Activated CD8-positive, alpha-beta memory T cell treated with anti-CD3 and anti-CD28 coated beads for 24 hours (primary cell): ENCODE measurements at places on chromosomes 6 and 20.
A peak's percentile ranks its signal among the peaks of the same experiment; 100 is the strongest.

DNA sequence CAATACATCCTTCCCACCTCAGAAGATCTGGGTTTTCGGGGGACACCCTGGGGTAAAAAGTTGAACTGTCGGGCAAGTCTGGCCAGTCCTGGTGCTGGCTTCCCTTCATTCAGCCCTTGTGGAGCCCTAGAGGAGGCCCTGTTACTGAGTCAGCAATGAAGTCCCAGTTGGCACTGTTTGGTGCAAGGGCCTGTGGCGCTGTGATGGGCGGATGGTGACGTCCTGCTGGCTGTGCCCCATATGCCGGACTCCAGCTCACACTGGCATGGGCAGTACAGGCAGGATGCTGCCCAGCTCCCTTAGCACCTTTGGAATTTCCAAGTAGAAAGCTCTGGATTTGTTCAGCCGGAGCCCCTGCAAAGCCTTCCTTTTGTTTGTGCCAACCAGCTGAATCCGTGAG lies 186.2 kb upstream of the PMEPA1 start:
- no peak for DNase-seq

GRCh38 chr6:39082310-39082709 lies 32.7 kb downstream of the SAYSD1 start:
- peak; percentile 50 for DNase-seq

GRCh38 chr6:132414761-132415160 lies 13.5 kb upstream of the MOXD1 start:
- no peak for DNase-seq

DNA sequence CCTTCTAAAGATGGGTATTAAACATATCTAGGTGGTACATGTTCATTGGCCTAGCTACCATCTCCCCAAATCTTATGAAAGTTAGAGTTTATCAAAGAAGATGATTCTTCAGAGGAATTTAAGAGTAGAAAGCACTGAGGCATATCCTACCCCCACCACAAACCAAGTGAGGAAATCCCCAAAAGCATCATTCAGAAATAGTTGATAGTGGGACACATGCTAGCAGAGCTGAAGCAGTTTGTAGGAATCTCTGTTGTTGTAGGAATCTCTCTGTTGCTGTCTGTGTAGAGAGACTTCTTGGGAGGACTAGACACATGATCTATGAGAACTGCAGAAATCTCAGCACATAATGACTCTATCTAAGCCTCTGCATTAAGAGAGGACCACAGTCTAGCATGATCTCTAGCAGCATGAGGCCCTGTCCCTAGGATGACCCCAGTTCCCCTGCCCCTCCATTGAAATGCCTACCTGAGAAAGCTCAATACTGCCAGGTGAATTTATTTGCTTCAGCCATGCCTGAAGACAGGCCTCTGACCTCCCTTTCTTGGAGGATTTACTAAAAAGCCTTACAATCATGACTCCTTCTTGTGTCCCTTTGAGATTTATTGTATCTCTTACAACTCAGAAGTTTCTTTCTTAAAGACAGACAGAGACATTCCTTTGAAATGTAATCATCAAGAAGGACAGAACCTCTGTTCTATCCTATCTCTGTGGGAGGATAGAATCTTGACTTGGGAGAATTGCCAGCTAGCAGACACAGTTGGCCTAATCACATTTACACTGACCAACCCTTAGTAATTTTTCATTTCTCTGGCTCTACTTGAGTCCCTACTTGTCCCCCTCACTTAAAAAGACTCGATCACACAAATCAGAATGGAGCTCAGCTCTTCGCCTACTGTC lies 582.4 kb downstream of the PHF3 start:
- no peak for DNase-seq

DNA sequence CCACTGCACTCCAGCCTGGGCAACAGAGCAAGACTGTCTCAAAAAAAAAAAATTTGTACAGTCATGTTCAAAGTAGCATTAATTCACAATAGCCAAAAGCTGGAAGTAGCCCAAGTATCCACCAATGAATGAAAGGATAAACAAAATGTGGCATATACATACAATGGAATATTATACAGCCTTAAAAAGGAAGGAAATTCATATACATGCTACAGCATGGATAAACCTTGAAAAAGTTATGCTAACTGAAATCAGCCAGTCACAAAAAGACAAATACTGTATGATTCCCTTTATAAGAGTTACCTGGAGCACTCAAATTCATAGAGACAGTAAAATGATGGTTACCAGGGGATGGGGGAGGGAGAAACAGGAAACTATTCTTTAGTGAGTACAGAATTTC lies 15.7 kb downstream of the EEF1A1 start:
- no peak for DNase-seq

DNA sequence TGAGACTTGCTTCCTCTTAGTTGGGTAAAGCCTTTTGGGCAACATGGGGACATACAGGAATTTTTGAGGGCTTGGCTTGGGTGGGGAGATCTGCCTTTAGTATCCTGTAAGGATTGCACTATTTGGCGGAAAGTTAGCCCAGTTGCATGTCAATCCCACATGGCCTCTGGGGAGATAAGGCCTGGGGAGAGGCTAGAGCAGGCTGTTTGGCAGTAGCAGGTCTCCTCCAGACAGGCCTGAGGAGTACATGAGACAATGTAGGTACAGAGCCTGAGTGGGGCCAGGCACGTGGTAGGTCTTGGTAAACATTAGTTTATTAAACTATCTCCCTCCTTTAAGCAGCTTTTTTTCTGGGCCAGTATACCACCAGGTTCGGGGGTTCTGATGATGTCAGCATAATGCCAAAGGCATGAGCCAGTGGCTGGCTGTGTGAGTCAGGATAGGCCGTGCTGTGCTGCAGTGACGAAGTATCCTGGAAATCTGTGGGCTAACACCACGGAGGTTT lies 147.9 kb downstream of the VEGFA start:
- no peak for DNase-seq

DNA sequence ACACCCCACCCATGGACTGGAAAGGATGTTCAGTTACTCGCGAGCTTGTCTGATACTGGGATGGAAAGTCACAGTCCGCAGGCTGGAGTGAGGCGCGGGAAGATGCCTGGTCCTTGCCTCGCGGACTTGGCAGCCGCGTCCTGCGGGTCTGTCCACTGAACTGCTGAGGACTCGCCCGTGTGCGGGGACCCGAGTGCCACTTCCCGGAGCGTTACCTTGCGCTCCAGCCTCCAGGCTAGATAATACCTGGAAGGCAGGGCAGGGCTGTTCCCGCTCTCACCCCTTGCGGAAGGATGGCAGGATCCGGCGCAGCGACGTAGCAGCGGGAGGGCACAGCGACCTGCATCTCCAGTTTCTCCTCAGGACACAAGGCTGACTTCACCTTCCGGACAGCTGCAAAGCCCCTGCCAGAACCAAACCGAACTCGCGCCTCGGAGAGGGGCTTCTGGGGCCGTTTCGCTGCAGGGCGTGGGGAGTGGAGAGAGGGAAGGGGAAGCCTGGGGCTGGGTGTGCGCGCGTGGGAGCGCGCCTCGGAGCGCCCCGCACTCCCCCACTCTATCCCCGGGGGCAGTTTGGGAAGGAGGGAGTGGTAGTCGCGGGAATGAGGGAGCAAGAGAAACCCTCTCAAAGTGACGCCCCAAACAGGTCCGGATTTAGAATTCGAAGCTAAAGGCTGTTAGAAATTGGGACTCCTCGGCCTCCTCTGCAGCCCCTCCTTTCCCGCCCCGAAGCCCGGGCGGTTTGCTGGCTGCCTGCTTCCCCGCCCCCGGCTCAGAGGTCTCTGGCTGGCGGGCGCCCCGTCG lies at the start of gene KCNQ5:
Gene KCNQ5, plus strand, starts transcription at position 774 of the 803 bp plus-strand sequence.
- no peak for DNase-seq

- DNase-seq, result no peak
These were observed 11.8 kb upstream of the ZMYND8 start for GRCh38 chr20:47368301-47368700.

DNA sequence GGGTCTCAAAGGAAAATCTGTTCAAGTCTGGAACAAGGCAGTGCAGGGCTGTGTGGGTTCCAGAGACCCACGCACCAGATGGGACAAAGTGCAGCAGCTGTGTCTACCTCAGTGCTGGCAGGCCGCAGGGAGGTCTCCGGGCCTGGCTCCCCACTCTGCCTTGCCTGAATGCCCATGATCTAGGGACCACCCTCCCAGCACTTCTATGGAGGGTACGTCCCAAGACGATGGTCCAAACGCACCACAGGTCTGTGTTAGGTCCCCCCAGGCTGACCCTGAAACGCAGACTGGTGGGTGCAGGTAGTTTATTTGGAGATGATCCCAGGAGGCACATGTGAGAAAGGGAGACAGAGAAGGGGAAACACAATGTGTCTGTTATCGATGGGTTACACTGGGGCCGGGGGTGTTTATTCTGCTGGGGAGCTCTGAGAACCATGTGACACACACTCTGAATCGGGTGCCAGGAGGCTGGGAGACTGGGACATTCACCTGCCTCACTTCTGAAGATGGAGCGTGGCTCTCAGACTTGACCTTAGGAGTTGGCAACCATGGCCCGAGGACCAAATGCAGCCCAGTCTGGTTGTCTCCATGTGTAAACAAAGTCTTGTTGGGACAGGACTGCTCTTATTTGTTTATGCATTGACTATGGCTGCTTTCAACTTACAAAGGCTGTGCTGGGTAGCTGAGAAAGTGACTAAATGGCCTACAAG lies 21.7 kb downstream of the CST9L start:
- peak; percentile 48 for DNase-seq

DNA sequence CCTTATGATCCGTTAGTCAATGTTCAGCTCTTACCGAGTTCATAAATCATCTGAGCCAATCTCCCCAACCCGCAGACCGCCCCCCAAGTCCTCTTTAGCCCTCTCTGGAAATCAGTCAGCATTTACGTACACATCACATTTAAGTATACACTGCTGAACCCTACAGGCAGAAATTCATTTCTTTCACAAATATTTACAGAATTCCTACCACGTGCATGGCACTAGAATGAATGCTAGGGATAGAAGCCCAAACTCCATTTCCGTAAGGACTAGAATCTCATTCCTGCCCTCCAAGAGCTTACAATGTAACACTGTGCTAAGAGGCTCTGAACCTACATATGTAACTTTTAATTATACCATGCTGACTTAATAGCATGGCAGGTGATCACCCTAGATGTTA lies 1.8 kb downstream of the OSER1 start:
- no peak for DNase-seq

GRCh38 chr6:170152989-170153388 lies 137.9 kb downstream of the DLL1 start:
- peak; percentile 67 for DNase-seq

GRCh38 chr20:17818187-17818586 lies 118.4 kb downstream of the BANF2 start:
- no peak for DNase-seq

GRCh38 chr6:33116841-33117711 lies 41.3 kb downstream of the HLA-DPB1 start:
- no peak for DNase-seq

DNA sequence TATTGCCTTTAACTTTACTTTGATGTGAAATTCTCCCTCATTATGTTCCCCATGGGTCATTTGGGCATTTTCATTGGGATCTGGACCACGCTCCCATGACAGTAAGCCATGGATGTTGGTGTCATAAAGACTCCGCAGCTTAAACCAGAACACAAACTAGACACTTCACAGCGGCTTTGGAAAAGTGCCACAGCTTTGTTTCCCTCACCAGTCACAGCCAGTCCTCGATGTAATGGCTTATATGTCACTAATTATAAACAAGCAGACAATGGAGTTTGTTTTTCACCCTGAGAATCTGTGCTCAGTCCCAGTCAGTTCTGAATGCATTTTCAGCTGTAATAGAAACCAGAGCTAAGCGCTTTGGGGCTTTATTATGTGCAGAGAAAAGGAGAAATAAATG lies 23.2 kb upstream of the DAAM2 start:
- no peak for DNase-seq

DNA sequence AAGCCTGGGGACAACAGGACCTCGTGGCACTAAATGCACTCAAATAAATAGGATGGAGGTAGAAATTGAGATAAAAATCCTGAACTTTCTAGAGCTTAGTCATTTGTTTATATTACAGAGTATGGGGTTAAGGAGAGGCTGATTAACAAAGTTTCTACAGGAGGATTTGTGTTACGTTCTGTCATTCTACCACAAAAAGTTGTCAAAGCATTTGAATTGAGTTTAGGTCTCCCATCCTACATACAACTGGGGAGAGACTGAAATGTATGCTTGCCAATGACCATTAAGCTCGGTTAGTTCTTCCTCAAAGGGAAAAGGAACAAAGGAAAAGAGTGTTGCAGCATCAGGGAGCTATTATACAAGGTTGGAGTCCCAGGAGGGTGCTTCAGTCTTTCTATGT lies 597.9 kb downstream of the COL12A1 start:
- DNase-seq, result no peak

DNA sequence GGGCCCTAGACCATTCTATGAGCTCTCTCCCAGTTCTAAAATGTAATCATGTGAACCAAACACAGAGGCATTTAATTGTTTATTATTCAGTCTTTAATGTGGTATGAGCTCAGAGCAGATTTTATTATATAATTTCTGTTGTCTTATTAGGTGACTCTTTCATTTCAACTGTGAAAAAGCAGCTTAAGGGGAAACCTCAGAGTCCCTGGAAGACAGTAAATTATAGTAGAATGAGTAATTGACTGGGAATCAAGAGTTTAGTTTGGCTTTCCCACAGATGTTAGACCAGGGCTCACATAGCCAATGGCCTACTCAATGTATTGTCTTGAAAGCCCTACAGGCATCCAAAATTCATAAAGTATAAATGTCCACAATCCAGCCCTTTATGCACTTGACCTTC lies 390.4 kb upstream of the SLC35B3 start:
- no peak for DNase-seq

DNA sequence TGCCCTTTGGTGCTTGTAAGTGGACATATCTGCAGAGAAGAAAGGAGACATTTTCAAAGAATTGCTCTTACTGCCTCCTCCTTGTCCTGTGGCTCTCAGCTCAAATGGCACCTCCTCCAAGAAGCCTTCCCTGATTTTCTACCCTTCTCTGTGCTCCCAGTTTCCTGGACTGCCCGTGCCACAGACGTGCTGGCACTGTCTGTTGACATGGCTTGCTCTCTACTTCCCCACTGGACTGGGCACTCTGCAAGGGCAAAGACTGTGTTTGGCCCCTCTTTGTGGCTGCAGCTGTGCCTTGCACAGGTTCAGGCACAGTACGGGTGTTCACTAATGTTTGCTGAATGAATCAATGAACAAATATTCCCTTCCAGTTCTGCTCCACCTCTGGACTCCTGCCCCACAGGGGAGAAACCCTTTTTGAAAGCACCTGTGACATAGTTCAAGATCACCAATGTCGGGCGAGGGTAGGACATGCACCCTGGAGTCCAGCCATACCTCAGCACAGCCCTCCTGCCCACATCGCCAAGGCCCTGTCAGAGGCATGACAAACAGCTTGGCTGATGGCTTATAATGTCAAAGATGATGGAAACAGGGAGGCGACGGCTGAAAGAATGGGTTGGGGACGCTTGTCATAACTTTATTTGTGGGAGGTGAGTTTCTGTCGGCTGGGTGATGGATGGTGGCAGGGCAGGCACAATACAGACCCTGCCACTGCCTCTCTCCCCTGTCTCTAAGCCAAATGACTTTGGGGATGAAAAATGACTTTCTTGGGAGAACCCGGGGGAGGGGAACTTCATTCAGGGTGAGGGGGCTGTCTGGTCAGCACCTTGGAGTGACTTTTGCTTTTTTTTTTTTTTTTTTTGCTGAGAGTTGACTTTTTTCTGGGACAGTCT lies 15.6 kb upstream of the CTNNBL1 start:
- no peak for DNase-seq

- no peak for DNase-seq
These were observed 20.8 kb downstream of the CYP24A1 start for GRCh38 chr20:54153041-54153327.

GRCh38 chr6:141734071-141734840 lies 398.5 kb upstream of the GJE1 start:
- no peak for DNase-seq

- DNase-seq, result no peak
These were observed 36.2 kb downstream of the JAG1 start for GRCh38 chr20:10637563-10637962.

GRCh38 chr6:29816030-29816429 lies 11.6 kb upstream of the HLA-G start:
- no peak for DNase-seq
